ENCODE measurements at places on chromosomes 2 and 18.

DNA sequence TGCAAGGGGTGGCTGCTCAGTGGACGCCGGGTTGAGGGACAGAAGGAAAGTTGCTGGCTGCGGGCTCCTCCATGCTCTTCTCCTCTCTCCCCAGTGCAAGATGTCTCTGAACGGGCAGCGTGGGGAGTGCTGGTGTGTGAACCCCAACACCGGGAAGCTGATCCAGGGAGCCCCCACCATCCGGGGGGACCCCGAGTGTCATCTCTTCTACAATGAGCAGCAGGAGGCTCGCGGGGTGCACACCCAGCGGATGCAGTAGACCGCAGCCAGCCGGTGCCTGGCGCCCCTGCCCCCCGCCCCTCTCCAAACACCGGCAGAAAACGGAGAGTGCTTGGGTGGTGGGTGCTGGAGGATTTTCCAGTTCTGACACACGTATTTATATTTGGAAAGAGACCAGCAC lies 30.6 kb downstream of the IGFBP2 start:
- no peak for DNase-seq

DNA sequence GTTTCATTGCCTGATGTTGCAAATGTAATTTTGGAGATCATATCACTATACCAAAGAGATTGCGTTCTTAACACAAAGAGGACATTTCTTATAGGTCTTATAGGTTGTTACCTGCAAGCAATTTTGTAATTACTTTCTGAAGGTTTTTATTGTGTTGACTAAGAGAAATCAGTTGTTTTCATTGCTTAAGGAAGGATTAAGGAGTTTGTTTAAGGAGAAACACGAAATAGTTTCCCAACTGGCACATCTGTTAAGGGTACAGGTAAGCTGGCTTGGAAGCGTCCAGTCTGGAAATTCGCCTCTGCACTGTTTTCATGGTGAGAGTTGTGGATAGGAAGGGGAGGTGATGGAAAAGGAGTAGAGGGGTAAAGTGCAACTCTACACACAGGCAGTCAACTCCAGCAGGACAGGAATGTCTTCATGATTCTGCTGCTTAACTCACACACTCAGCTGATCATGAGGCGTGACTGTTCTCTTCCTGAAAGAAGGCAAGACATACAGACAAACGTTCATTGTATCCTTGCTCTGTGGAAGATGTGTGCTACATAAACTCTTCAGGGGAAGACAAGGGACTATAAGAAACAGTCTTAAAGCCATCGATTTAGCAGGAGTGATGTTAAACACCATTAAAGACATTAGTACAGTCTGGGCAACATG lies 61.4 kb upstream of the ACSL3 start:
- no peak for DNase-seq

DNA sequence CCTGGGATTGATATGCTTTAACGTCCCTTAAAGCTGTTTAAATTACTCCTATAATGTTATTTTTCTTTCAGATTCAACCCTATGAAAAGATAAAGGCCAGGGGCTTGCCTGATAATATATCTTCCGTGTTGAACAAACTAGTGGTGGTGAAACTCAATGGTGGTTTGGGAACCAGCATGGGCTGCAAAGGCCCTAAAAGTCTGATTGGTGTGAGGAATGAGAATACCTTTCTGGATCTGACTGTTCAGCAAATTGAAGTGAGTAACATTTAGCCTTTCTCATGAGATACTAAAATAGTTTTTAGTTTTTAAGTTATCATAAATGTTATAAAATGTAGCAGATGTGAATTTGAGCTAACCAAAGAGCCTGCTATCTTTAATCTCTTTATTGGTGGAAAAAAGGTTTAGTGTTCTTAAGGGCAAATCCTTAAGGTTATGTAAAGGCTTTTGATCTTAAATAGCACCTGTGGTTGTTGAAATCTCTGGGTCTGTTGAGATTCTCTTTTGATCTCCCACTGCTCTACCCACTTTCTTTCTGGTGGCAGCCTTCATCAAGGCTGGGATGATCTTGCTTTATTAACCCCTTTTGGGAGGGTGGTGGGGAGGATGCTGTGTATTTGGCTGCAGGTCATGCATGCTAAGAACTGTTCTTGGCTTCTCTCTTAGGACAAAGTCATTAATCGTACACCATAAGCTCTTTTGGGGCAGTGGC lies 40.9 kb downstream of the UGP2 start:
- no peak for DNase-seq

- no peak for DNase-seq
Measured at GRCh38 chr2:165874445-165875039, 79.0 kb downstream of the TTC21B start.

DNA sequence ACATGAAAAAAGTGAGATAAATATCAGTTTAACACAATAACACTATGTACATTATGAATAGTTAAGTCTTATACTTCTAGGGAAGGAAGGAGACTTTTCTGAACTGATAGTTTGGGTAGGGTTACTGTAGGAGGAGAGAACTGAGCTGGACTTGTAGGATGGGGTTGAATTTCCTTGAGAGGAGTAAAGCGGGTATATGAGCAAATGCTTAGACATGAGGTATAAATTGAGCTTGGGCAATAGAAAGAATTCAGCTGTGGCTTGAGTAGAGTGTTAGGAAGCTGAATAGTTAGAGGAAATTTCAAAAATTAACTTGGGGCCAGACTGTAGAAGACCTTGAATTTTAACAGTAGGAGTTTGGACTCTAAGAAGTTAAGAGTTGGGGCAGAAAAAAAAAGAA lies 45.1 kb downstream of the LCLAT1 start:
- DNase-seq: no peak

GRCh38 chr2:191115391-191115790 lies 35.4 kb downstream of the STAT4 start:
- peak; percentile 66 for DNase-seq

GRCh38 chr2:219459460-219460311 lies 25.0 kb downstream of the SPEG start:
- DNase-seq: peak; percentile 52

- no peak for DNase-seq
Measured at GRCh38 chr18:45662468-45662867, 47.2 kb downstream of the SLC14A2 start.

GRCh38 chr2:219954331-219954730 lies 326.9 kb downstream of the SLC4A3 start:
- no peak for DNase-seq

GRCh38 chr2:206804326-206804725 lies 38.9 kb downstream of the FASTKD2 start:
- no peak for DNase-seq

GRCh38 chr2:73368781-73369180 lies 16.9 kb upstream of the ALMS1 start:
- DNase-seq: no peak

- no peak for DNase-seq
Measured at GRCh38 chr2:58641001-58641400, 399.9 kb upstream of the FANCL start.

All from activated CD4-positive, alpha-beta T cell treated with anti-CD3 and anti-CD28 coated beads, Interleukin-2, amount 50 U/mL, for 48 hours (primary cell).